NCI-H2107 (cell line): ENCODE measurements at places on chromosomes 5 and 9.

DNA sequence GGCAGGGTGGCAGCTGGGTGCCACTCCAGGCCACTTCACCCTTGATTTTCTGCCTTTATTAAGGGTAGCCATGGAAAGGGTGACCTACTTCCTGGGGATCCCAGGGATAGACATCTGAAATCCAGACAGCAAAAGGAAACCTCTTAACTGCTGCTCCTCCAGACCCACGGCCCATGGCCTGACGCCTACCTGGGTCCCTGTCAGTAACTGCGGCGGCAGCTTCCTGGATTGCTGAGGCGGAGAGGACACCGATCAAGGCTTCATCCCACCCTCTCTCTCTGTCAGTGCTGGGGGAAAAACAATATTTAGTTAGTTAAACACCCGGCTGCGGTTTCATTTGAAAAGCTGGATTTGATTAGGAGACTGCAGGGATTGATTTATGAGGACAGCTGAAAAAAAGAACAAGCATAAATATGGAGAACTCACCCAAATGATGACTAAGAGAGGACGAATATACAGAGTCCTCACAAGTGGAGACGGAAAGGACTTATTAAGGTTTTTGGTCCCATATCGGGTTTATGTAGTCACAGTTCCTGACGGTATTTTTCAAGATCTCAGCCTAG is 158.7 kb upstream of the KLF4 start:
- DNase-seq = no peak

DNA sequence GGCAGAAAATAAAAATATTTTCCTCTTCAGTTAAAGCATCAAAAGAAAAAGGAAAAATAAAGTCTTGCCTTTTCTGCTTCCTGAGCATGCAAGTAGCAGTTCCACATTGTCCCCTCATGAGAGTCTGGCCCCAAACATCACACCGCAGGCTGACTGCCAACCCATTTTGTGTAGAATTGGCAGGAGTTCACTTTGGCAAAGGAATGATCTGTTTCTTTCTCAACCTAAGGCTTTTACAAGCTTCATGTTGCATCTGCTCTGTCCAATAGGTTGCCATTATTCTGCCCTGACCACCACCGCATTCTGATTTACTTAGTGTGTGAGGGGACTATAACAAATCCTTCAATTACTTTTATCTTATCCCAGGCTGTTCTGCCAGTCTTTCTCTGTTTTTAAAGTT is 249.5 kb downstream of the ISL1 start:
- no peak for DNase-seq

DNA sequence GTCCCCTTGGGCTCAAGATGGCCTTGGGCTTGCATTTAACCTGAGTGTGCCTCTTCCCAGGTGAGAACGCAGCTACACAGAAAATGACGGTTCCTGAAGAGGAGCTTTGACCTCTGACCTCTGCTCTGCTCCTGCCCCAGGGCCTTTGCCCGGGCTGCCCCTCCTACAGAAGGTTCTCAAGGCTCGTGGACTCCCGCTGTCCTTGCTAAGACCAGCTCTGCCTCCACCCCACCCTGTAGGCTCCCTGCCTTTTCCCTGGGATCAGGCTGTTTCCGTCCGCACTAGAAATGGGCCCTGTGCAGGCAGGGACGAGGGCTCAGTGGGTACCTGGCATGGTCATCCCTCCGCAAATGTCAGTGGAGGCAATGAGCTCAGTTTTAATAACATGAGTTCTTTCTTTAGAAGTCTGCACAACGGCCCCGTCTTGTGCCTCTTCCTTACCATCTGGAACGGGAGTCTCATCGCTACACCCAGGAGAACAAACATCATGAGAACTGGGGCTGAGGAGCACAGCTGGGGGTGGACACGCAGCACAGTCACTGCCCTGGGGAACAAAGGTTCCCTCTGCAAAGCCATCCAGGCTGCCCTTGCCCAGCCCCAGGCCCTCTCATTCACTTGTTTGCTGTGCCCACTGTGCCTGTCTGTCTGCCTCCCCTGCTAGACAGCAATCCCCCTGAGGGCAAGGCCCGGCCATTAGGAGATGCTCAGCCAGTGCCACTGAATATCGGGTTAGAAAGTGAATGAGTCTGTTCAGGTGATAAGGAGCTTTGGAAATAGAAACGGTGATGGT is 26.7 kb upstream of the LPCAT1 start:
- DNase-seq = no peak

- no peak for DNase-seq
Observed at GRCh38 chr9:135403733-135404450, 75.7 kb upstream of the PPP1R26 start.
